ENCODE measurements at places on chromosomes 4 and X.

GRCh38 chr4:185479507-185479971 is 8.0 kb upstream of the CCDC110 start:
- no peak for DNase-seq

DNA sequence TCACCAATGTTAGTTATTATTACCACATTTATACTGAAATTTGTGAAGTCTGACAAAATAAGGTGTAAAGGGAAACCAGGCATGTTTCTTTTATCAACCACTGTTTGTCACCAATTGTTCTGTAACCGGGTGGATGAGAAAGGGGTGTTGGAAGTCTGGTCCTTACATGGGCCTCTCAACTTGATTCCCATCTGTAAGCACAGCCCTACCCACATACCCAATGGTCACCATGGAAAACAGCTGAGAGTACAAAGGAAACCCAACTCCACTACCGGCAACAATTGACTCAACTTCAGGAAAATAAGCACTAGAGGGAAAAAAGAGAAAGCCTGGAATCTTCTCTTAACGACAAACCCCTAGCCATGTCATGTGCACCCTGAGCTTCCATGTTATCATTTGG is 70.8 kb upstream of the PTCHD1 start:
- no peak for DNase-seq

DNA sequence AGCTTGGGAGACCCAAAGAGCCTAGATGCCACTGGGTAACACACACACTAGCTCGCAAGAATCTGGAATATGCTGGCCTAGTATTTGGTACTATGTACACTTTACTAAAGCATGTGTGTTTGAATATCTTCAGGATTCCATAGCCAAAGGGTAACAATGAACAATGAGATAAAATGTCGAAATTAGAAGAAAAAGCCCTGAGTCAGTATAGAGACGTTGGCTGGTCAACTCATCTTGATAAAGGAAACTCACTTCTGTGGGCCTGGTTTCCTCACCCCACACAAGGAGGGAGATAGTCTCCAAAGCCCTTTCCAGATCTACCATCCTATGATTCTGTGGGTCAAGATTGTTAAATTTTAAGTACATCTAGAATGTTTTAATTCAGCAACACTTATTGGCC is 6.9 kb downstream of the ZDHHC9 start:
- no peak for DNase-seq

GRCh38 chrX:96861218-96861617 is 22.5 kb upstream of the RPA4 start:
- DNase-seq = no peak

- peak; percentile 9 for DNase-seq
Measured at GRCh38 chr4:166197166-166197565, 324.1 kb downstream of the TLL1 start.

- no peak for DNase-seq
Measured at GRCh38 chr4:5823542-5824211, 69.2 kb downstream of the CRMP1 start.

DNA sequence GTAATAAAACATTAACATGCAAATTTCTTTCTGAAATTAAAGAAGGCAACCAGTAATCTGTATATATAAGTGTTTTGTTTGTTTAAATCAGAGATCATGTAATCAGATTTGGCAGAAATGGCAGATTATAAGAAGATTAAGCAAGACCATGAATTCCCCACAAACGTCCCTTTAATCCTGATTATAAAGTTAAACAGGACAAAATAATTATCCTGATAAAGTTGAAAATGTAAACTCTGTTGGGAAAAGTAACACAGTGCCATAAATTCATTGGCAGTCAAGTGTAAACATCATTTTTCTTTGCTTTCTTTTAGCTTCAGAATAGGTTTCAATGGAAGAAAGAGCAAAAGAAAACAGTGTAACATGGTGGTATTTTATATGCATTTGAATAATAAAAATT is 256.3 kb downstream of the KCNIP4 start:
- no peak for DNase-seq

DNA sequence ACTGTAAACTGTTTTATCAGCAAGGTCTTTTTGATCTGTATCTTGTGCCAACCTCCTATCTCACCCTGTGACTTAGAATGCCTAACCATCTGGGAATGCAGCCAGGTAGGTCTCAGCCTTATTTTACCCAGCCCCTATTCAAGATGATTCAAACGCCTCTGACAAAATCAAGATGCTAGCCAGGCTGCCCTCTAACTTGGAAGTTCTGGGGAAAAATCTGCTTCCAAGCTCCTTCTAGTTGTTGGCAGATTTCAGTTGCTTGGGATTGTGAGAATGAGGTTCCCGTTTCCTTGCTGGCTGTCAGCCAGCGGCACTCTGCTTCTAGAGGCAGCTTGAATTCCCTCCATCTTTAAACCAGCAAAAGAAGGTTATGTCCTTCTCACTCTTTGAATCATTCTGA is 34.7 kb downstream of the LUZP4 start:
- DNase-seq = no peak

GRCh38 chr4:126591583-126591982 is 1041.2 kb upstream of the INTU start:
- no peak for DNase-seq

DNA sequence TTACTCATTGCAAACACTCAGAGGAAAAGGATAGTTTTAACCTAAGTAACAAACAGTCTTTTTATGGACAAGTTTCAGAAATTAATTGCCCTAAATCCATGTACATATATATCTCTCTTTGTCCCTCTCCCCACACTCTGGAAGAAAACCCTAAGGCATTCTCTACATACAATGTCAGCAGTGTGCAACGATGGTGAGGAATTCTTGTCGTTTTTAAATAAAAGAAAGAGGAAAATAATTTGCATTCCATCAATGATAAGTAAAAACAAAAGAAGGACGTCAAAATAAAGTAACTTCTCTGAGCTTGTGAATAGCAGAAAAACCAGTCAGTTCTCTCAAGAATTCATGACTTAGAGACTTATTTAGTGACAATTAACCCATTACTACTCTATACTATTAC is 550.5 kb upstream of the DIPK2B start:
- DNase-seq = no peak

DNA sequence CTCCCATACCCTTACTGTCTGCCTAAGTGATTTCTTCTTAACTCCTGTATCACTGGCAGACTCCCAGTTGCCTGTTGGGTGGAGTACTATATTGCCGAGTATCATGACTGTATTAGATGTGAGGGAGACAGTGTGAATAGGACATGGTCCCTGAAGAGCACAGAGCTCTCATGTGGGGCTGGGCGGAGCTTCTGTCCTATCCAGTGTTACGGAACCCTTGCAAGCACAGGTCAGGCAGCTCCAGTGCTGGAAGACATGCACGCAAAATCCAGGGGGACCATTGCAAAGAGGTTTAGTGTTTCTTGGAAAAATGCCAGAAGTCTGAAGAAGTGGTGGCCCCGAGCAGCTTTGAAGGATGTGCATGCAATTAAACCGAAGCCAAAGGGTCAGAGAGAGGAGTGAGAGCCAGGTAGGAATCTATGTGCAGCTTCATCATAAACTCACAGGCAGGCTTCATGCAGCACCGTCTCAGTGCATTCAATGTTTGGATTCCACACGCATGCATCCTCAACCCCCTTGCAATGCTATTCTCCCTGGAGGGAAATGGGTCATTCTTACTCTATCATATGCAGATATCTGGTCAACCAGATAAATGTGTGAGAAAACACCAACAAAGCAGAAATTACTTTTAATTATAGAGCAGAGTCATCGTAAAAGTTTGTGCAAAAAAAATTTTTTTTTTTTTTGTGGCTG is 49.7 kb upstream of the DHRSX start:
- DNase-seq = no peak

- DNase-seq = no peak
Measured at GRCh38 chr4:31325300-31325699, 605.1 kb downstream of the PCDH7 start.

- peak; percentile 46 for DNase-seq
Measured at GRCh38 chrX:23317799-23318724, 16.6 kb upstream of the PTCHD1 start.

GRCh38 chr4:21885241-21885640 is 63.3 kb downstream of the KCNIP4 start:
- DNase-seq = no peak

GRCh38 chr4:99827857-99828256 is 11.2 kb downstream of the DAPP1 start:
- no peak for DNase-seq

GRCh38 chr4:67668315-67668714 is 32.6 kb downstream of the UBA6 start:
- DNase-seq = no peak

- DNase-seq = no peak
Measured at GRCh38 chrX:11540532-11541377, 125.0 kb downstream of the ARHGAP6 start.

GRCh38 chrX:66634272-66634671 is 4.6 kb downstream of the EDA2R start:
- DNase-seq = no peak

DNA sequence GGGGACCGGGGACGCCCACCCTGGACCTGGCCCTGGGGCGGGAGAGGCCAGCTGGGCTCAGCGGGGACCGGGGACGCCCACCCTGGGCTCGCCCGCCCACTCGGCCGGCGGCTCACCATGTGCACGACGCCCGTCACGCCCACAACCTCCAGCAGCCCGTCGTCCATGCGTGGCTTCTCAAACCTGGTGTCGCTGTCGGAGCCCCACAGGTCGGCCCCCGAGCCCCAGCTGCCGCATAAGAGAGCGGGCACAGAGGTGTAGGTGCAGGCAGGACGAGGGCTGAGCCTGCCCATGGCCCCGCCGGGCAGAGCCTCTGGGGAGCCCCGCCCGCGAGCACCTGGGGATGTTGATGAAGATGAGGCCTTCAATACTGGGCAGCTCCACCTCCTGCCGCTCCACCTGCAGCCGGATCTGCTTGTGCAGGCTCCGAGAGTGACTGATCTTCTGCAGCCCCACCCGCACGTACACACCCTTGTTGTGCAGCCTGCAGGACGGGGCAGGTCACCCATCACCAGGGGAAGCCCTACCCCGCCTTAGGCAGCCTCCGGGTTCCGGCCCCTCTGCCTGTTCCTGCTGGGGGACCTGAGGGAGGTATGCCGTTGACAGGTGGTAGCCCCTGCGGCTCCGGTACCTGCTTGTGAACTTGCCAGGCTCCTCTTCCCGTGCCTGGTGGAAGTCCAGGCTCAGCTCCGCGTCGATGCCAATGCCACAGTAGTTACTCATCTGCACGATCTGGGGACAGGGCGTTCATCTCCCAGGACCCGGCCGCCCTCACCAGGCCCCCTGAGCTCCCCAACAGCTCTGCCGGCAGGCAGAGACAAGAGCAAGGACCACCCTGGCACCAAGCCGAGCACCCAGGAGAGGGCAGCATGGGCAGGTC is 11.8 kb downstream of the DGKQ start:
- no peak for DNase-seq

DNA sequence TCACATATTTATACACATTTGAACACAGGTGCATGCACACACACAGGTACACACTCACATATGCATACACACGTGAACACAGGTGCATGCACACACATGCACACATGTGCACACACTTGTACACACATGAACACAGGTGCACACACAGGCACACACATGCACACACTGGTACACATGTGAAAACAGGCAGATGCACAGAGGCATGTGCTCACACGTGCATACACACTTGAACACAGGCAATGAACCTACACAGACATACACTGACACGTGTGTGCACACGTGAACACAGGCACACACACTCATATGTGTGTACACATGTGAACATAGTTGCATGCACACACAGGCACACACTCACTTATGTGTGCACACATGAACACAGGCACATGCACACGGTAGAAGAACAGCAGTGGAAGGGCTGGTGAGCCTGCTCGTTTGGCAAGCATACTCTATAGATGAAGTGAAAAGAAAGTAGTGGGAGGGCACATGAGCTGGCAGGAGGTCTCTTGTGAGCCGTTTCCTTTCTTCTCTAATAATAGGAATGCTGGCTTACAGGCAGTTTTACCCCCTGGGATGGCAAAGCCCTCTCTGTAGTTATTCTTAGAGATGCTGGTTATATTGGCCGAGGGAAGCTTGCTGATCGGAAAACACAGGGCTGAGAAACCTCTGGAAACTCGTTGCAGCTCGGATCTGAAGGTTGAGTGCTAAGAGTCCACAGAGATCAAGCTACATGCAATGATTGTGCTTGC is 279.6 kb upstream of the CLNK start:
- DNase-seq = no peak

- no peak for DNase-seq
Measured at GRCh38 chr4:124803641-124804040, 91.1 kb upstream of the ANKRD50 start.

DNA sequence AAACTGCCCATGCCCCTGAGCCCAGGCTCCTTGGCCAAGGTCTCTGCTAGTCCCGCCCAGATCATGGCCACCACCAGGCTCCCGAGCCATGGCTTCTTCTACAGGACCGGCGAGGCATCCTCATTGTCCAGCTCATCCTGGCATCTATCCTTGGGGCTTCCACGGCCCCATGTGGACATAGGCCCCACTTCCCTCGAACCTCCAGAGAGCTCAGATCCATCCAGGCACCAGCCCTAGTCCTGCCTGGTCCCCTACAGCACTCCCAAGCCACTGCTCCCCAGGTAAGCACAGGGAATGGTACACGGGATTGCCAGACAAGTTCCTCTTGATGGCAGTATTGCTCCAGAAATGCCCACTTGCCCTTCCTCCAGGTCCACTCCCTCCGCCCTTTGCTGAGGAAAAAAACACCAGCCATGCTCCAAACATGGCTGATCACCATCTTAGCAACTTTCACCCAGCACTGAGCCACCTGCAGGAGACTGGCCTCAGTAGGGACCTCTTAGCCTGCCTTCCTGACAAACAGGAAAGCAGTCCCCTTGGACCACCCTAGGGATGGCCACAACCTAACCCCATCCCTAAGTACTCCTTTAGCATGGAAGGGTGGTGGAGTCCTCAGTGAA is 272.1 kb upstream of the AGTR2 start:
- DNase-seq = no peak

GRCh38 chr4:40843696-40844095 is 93.9 kb downstream of the NSUN7 start:
- no peak for DNase-seq

- no peak for DNase-seq
Measured at GRCh38 chr4:5785806-5786680, 75.0 kb downstream of the EVC start.

DNA sequence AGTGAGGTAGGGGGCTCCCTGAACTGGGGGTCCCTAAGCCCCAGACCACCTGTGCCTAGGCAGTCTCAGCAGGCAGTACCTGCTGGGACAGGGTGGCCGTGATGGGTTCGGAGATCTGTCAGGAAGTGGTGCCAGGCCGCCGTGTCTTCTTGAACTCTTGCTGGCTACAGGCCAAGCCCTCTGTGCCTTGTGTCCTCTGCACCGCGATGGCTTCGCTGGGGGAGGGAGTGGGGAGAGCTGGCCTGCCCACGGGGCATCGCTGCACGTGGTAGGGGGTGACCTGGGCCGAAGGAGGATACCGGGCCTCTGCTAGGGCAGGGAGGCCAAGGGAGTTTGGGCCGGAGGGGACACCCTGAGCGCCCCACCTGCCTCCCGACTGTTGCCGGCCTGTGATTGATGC is 96.7 kb upstream of the NKX1-1 start:
- DNase-seq = no peak
